ENCODE measurements at places on chromosomes 2 and 18. TPM values are rescaled to one million over a fixed set of nuclear protein-coding genes. Genes with fewer than 3 reads are reported as not detected.

DNA sequence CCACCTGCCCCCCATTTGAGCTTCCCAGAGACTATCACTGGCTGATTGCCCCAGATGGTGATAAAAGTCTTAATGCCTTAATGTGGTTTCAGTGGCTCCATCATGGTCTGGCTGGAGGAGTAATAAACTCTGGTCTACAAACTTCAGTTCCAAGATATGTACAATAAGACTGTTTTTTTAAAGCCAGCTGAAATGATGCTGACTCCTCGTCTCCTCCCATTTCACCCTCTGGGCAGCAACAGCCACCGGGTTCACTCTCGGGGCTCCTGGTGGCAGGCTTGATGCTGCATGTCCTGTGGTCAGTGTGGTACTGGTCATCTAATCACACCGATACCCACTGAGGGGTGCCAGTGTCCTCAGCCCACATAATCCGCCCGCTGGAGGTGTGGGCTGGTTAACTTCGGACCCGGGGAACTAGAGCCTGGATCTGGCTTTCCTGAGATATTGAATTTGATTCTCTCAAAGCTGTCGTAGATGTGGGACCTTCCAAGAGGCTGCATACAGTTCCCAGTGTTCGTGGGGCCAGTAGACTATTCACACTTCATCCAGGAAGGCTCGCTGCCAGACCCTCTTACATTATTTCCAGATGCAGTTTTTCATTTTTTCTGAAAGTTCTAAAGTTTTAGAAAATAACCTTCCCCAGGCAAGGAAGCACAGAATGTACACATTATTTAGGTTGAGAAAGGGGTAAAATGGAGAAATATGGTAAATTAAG lies 95.3 kb downstream of the GALR1 start:
- no peak for DNase-seq

The RESP18 gene
- total RNA-seq, result not detected

DNA sequence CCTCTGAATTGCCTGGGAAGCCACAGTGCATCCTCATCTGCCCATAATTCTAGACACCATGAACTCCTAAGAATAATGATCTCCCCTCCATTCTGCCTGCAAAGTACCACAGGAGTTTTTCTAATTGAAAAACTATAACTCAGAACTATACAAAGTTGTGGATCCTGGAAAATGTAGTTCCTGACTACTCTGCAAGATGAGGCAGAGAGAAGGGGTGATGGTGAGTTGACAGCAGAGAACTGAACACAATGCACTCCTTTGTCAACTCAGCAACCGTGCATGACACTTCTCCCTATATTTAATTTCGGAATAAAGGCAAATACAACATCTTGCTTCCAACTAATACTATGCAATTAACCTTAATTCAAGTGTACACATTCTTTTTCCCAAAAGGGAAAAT lies 471.1 kb upstream of the FAM98A start:
- DNase-seq, result no peak

The WNT10A gene
- 1.5 TPM for total RNA-seq

DNA sequence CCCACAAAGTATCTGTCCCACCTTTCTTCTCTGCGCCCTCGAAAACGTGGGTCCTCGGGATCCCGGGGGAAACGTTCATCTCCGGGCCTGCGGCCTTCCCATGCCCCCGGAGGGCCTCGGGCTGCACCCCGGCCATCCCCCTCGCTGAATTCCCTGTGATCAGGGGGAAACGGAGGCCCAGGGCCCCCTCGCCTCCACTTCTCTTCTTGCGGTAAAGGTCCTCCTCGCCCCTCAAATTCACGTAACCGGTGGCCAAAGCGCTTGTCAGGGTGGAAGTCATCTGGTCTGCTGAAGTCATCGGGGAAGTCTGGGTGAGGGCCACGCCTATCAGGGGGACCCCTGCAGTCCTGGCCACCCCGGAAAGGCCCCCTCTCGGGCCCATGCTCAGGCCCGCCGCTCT lies 12.3 kb downstream of the SFT2D3 start:
- no peak for DNase-seq

GRCh38 chr2:148306027-148306426 lies 285.1 kb downstream of the MBD5 start:
- no peak for DNase-seq

The ASTL gene
- 0.34 TPM for total RNA-seq

The CYRIA gene
- total RNA-seq, result 0.44 TPM

The TEX44 gene
- not detected for total RNA-seq

The TMEM131 gene
- total RNA-seq, result 51.5 TPM

The DOK6 gene
- total RNA-seq, result not detected

GRCh38 chr2:237276716-237277490 lies 137.1 kb downstream of the COL6A3 start:
- DNase-seq, result no peak

- DNase-seq, result no peak
Observed at GRCh38 chr2:205766779-205767359, 84.6 kb downstream of the NRP2 start.

The KCNF1 gene
- total RNA-seq, result 0.52 TPM

The CHRNA1 gene
- total RNA-seq, result not detected

DNA sequence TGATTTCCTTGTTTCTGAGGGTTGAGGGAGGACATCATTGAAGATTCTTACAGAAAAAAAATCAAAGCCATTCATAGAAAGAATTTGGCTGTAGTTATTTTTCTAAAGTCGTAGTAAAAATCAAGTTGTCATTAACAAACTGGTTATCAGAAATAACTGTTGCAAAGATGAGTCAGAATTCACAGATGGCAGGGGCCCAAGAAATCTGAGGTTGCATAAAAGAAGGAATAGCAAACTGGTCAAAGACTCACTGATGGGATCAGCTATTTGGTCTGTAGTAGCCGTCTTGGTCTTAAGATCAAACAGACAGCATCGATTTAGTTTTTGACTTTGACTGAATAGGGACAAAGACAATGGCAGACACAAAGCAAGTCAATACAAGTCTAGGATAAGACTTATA lies 334.3 kb downstream of the FIGN start:
- DNase-seq, result no peak

DNA sequence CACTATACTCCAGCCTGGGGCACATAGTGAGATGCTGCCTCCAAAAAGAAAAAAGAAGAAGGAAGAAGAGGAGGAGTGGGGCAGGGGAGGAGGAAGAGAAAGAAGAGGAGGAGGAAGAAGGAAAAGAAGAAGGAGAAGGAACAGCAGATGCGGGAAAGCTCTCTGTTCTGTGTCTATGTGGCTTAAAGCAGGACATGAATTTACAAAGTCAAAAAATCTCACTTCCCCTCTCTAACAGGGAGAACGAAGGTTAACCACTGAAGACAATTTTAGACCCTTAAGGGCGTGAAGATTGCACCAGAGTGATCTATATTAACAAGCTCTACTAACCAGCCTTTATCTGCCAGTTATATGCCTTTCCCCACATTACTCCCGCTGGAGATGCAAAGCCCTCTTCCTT lies 258.9 kb downstream of the METTL4 start:
- DNase-seq, result no peak

The UGT1A10 gene
- total RNA-seq, result not detected

DNA sequence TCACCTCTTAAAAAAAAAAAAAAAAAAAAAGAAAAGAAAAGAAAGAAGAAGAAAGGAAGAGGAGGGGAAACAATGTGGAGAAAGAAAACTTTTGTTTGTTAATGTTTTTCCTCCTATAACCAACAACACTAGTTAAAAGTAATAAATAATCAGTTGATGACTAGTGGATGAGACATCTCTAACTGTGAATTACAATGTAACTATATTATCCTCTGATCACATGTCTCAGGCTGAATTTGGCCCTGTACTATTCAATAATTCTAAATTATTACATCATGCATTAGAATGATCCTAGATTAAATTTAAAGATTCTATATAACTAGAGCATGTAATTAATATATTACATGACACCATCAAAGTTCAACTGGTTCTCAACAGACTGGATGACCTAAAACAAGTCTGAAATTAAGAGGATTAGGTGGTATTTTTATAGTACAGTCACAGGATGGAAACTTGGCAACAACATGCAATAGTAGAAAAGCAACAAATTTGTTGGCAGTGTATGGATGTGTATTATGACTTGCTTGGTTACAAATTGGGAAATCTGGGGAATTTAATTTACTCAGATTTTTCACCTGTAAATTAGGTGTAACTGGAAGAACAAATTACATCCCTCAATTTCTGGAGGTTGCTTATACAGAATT lies 269.3 kb upstream of the SETBP1 start:
- DNase-seq, result no peak

The PID1 gene
- 0.15 TPM for total RNA-seq

The STK11IP gene
- 45.0 TPM for total RNA-seq

DNA sequence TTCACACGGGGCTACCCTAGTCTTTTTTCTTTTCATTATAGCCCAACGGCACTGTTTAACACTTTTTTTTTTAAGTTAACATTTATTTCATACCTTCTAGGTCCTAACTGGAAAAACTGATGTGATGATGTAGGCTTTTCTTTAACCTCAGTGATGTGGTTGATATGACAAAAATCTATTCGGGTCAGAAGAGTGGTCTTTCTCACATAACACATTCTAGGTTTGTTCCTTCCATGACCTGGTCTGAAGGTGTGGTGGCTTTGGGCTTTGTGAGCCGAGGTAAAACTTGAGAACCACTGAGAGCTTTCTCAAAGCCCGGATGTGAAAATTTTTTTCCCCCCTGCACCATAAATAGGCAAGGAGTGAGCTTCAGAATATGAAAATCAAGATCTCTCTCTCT lies 44.2 kb downstream of the GPD2 start:
- no peak for DNase-seq

DNA sequence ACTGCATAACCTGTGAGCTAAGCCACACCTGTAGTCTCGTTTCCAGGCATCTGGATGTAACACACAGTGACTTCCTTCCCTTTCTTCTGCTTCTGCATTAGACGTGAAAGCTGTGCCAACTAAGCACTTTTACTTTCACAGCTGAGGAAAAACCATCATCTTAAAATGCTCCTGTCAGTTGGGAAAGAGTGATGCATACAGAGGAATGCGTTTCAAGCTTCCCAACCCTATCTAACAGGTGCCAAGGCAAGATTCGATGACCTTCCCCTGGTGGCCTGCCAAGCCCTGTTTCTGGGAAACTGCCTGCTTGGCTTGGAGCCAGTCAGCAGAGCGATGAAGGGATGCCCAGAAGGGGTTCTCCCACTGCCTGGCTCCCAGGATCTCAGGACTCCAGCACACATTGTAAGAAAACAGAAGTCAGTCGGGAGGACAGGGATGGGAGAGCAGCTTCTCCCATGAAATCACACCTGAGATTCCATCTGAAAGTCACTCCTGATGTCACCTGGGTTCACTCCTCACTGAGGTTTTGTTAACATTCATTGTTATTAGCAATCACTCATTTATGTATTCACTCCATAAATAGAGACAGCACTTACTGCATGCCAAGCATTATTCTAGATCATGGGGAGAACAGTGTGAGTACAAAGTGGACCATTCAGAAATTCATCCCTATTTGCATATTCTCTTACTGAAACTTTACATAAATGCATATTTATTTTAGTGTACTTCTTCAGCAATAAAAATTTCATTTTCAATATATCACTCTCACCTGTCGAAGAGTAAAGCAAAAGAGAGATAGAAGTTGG lies 64.1 kb downstream of the DTNA start:
- DNase-seq, result no peak

DNA sequence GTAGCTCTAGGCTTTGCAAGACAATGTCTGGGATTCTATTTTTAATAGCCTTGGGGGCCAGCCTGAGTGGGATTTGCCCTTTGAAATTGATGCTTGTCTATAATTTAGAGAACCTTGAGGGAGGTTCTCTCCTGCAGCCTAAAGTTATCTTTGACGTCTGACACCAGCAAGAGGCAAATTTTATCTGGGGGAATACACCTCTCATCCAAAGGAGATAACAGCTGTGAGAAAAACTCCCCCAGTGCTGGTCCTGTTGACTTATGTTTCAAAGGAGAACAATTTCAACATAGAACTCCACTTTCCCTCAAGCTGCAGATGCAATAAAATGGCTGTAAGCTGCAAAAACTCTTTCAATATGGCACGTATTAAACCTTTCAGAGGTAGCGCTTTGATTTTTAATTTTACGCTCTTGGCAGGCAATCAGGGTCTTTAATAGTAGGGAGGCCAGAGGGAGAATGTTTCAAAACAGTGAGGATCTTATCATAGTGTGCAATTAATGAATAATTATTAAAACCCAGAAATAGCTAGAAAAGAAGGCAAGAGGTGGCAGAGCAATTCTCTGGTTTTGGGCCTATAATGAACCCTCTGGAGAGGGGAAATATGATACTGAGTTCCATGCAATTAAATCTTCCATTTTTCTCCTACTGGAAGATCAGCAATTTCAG lies 62.4 kb downstream of the LYPD1 start:
- DNase-seq, result no peak

The DNMT3A gene
- total RNA-seq, result 14.3 TPM

The DCC gene
- total RNA-seq, result not detected

The RSAD2 gene
- not detected for total RNA-seq

GRCh38 chr2:219514196-219514761 lies at the start of gene ASIC4:
Gene ASIC4 (plus strand): TSS chr2:219514482. CDS start chr2:219514725, 243 bp downstream.
- DNase-seq, result no peak

DNA sequence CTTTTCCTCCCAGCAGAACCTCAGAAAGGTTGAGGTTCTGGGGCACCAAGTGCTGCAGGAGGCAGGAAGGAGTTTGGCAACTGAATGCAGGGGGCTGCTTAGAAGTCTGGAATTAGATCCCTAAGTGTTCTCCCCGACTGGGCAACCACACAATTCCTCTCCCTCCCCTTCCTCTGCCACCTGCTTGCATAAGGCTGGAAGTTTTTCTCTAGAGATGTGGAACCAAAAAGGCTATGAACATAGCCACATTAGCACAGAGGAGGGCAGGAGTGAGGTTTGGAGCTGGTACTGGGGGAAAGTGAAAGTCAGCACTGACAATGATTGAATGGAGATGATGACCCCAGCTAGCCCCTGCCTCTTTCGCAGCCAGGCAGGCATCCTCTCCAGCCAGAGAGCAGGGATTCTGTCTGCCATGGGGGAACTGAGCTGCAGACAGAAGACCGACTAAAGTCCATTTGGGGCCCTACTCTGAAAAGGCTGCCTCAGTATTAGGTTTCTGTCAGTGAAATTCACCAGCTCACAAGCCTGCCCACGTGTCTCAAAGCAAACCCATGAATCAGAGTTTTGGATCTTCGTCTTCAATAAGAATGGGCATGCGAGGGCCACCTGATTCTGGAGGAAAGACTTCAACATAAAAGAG lies 87.9 kb upstream of the ITGA6 start:
- no peak for DNase-seq

The CYP20A1 gene
- 10.0 TPM for total RNA-seq

The DSG2 gene
- 123 TPM for total RNA-seq

DNA sequence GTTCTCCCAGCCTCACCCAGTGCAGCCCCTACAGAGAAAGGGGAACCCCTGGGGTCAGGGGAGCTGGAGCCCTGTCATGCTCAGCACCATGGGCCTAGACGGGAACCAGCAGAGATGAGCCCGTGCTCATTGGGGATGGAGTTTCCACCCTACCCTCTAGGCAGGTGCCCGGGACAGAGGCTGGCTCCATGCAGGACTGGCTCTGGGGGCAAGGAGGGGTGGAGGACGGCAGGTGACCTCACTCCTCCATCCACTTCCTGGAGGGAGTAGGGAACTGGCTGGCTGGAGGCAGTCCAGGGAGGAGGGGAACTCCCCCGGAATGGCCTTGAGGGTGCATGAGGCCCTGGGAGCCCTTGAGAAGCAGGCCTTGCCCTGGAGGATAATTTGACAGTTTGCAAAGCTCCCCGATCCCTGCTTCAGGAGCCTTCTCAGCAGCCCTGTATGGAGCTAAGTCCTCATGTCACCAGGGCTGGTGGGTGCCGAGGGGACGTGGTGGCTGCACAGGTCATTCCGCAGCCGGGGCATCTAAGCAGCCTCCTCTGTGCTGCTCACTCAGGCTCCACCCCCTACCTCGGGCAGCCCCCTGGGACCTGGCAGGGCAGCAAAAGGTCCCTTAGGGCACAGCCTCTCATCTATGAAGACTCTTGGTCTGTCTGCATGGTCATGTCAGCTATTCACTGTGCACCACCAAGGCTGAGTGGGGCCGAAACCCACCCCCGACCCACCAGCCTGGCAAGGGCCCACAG lies 2.1 kb downstream of the NEURL3 start:
- DNase-seq, result no peak
